IMR-90 (cell line): ENCODE measurements at places on chromosomes 7 and 10.

GRCh38 chr10:12225444-12225843, 29.5 kb downstream of the CDC123 start:
- no peak for DNase-seq

DNA sequence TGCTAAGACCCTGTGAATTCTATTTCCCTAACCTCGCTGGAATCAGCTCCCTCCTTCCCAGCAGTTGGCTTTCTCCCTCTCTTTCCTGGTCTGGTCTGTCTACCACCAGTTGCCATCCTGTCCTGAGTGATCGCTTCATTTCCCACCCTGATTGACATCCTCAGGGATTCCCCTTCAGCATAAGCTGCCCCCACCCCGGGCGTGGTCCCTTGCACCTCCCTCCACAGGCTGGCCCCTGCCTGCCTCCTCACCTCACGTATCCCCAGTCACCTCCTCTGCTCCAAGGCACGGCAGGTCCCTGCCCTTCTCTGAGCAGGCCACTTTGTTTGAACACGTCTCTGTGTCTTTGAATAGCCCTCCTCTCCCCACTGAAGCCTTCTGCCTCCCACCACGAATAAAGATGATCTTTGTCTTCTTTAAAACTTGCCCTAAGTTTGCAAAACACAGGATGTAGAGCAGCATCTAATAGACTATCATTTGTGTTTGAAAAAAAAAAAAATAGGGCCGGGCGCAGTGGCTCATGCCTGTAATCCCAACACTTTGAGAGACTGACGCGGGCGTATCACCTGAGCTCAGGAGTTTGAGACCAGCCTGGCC, 233.5 kb downstream of the CUX1 start:
- no peak for DNase-seq

GRCh38 chr7:8260871-8261694, 884 bp downstream of the ICA1 start:
- no peak for DNase-seq

DNA sequence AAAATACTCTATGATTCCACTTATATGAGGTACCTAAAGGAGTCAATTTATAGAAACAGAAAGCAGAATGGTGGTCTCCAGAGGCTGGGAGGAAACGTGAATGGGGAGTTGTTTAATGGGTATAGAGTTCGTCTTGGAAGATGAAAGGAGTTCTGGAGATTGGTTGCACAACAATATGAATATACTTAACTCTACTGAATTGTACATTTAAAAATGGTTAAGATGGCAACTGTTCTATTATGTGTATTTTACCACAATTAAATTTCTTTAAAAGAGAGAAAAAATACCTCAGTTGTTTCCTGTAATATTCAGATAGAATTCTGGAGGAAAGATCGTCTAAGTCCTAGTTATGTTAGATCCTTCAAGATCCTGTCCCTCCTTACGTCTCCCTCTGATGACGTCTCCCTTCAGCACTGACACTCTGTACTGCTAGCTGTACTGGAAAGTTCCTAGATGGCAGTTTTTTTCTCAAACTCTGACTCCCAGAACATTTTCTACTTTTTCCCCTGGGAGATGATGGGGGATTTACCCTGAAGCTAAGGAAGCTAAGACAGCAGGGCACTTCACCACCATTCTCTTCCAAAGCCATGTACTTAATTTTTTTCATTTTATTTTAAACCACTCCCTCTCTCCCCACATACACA, 53.2 kb upstream of the CAV2 start:
- no peak for DNase-seq

- DNase-seq, result no peak
Observed at GRCh38 chr7:139656387-139656786, 121.4 kb downstream of the HIPK2 start.

DNA sequence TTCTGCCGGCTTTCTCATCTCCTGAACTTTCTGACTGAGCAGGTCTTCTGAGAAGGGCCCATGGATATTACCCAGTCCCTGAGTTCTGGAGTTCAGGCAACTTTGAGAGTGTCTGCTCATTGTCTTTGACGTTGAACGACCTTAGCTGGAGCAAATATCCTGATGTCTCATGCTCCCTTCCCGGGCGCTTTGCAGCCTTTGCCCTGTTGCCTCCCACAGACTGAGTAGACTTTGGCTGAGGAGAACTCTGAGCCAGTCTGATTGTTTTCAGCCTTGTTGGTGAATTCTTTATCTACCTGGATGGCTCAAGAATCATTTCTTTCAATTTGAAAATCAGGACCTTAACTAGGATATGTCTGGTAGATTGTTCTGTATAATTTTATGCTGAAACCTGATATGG, 353.7 kb downstream of the GLRX3 start:
- DNase-seq, result no peak

DNA sequence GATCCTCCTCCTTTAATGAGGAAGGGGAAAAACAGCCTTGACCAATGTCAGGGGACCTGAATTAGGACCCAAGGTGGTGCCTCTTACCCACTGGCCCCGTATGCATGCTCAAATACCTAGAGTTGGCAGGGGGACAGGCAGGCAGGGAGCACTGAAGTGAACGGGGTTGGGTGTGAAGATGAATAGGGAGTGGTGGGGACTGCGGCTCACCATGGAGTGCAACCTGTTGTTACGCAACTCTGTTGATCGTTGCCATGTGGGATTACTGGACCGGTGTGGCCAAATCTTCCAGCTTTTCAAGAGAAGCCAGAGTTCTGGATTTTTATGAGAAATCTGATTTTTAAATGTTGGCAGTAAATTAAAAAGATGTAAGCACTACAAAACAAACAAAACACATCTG, 48.1 kb downstream of the TLL2 start:
- no peak for DNase-seq
